Kidney (tissue), 22 donors: ENCODE measurements at places on chromosomes 6 and 20.

DNA sequence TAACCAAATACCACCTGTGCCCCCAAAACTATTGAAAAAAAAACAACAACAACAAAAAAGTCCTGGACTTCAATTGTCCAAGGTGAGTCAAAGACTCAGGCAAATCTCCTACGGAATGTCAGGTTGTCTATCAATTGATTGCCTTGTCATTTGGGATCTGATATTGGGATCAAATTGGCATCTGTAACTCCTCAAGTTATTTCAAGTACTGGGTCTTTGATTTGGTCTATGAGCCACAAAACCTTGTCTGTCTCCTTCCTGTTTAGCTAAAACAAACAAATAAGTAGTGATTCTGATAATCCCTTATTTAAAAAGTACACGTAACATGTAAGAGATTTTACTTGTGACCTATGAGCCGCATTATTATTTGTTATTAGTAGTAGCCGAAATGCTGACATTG lies 231.6 kb upstream of the ZNF217 start:
- H3K27me3 ChIP-seq, result no peaks in the 10 kb centered on the region
- no peak overlapping the region for H3K4me3 ChIP-seq
- peaks cover 9% of the 10 kb centered on the region for H3K4me1 ChIP-seq
- DNase-seq, result no peak
- H3K36me3 ChIP-seq, result no peaks in the 10 kb centered on the region

DNA sequence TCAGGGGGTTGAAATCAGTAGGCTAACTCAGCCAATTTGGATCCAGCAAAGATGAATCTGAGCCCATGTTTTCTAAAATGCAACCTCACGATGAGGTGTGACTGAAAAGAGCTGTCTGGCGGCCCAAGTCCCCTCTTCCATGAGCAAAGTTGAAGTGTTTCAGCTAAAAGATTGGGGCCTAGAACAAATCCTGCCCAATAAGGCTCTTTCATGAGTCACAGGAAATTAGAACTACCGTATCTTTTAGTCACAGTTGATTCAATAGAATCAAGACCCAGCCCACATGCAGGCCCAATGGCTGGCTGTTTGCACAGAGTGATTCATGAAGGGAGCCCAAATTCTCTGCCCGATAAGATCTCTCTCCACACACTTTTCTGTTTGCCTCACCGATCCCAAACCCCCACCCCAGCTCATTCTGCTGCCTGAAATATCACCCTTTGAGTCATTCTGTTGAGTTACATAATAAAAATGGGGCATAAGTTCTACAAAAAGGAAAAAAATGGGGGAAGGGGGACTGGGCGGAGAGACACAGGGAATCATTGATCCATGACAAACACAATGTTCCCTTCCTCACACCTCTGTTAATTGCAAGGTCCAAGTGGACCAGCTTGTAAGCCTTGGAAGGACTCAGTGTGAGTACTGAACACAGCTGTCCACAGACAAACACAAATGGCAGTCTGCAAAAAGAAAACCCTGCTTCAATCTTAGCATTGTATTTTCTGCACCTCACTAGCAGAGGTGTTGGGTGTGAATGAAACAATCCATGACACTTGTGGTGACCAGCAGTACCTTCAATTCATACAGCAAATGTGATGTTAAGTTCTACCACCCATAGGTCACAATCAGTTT lies 13.8 kb downstream of the FOXQ1 start:
- H3K27ac ChIP-seq, result no peak overlapping the region
- no peak overlapping the region for H3K4me3 ChIP-seq
- no peaks in the 10 kb centered on the region for H3K27me3 ChIP-seq
- no peaks in the 10 kb centered on the region for H3K36me3 ChIP-seq

GRCh38 chr6:157638779-157639178 lies 184.3 kb upstream of the SNX9 start:
- H3K4me3 ChIP-seq, result no peak overlapping the region
- no peaks in the 10 kb centered on the region for H3K27me3 ChIP-seq
- H3K27ac ChIP-seq, result no peak overlapping the region

DNA sequence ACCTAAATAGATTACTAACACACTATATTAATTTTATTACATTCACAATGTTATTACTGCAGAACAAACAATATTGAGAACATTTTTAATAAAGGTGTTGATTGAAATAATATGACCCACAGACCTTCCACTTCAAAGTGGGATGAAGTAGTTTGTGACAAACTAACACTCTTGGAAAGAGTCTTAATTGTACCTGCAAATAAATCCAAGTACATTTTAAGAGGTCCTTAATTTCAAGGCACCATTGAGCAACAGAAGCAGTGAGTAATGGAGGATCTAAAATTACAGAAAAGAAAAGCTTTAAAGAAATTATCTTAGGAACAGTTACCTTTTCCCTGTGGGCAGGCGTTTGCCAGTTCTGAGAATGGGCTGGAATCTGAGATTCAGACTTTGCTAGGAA lies 140.2 kb downstream of the MMUT start:
- no peaks in the 10 kb centered on the region for H3K36me3 ChIP-seq
- no peaks in the 10 kb centered on the region for H3K27me3 ChIP-seq
- DNase-seq, result no peak
- H3K4me1 ChIP-seq, result no peaks in the 10 kb centered on the region
- H3K27ac ChIP-seq, result no peak overlapping the region

DNA sequence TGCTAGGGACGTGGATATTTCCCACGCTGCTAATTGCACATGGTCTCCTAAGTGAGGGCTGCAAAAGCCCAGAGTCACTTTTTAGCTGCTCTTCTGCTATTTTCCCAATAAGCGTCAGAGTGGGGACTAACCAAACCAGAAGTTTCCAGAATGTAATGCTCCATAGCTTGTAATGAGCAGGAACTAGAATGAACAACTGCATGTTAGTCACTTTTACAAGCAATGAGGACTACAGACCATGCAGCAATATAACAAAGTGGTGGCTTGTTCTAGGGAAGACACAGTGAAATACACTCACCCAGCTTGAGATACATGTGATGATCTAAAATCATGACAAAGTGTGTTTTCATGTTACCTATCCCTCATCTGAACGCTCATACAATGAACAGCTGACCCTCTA lies 314.1 kb upstream of the SGK1 start:
- H3K36me3 ChIP-seq, result no peaks in the 10 kb centered on the region
- DNase-seq, result no peak
- H3K27me3 ChIP-seq, result no peaks in the 10 kb centered on the region
- H3K4me1 ChIP-seq, result no peaks in the 10 kb centered on the region
- H3K27ac ChIP-seq, result no peak overlapping the region

DNA sequence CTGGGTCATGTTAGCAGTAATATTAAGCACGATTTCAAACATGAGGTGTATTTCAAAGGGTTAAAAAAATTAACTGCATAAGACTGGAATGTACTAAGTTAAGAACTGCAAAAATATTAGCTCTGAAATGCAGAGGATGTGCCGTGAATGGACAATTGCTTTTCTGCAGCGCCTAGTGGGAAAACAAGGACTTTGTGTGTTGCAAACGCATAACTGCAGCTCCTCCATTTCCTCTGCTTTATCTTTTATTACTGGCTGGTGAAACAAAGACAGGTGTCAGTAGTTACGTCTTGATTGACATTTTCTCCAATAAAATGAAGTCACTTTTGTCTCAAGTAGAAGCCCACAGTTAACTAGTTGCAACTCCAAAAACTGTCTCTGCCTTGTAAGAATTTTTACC lies 1.7 kb downstream of the PDE7B start:
- H3K4me1 ChIP-seq, result peaks cover 9% of the 10 kb centered on the region
- H3K36me3 ChIP-seq, result no peaks in the 10 kb centered on the region
- peak overlapping the region; percentile 13 for H3K4me3 ChIP-seq
- DNase-seq, result no peak
- H3K27me3 ChIP-seq, result no peaks in the 10 kb centered on the region

DNA sequence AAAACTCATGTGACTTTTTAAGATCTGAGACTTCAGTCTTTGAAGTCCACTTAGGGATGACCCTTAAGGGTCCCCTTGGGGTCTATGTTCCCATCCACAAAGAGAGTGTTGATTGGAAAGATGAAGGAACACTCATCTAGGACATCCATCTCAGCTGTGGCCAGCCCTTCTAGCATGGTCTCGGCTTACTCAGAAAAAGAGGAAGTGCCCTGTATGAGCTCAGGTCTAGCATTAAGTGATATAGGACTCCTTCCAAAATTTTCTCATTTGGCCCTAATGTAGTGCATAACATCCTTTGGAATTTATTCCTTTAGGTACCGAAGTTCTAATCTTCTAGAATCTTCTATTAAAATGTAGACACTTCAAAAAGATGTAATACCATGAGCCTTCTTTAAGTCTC lies 77.4 kb downstream of the NDUFAF5 start:
- no peaks in the 10 kb centered on the region for H3K36me3 ChIP-seq
- no peak for DNase-seq

DNA sequence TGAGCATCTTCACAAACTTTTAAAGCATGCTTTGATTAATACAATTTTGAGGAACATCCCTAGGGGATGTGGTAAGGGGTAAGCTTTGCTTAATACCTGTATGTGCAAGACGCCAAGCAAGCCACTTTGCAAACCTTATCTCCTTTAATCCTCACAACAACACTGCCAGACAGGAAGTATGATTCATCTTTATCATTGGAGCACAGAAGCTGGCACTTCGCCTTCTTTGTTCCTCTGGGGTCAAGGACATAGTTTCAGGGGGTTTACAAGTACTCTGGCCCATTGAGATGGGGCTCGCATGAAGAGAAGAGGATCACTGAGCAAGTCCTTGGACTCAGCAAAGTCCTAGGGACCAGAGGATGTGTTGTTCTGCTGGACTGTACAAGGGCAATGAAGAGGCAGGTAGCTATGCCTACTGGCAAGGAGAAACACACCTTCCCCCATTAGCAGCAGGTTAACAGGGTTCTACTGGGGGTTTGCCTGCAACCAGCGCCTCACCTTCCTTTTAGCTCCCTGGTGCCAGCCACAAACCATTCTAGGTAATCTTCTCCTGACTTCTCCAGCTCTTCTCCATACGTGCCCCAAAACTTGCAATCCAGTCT lies 8.8 kb downstream of the TMEM244 start:
- no peaks in the 10 kb centered on the region for H3K4me1 ChIP-seq
- DNase-seq, result no peak
- H3K4me3 ChIP-seq, result no peak overlapping the region
- H3K27ac ChIP-seq, result no peak overlapping the region
- no peaks in the 10 kb centered on the region for H3K27me3 ChIP-seq

DNA sequence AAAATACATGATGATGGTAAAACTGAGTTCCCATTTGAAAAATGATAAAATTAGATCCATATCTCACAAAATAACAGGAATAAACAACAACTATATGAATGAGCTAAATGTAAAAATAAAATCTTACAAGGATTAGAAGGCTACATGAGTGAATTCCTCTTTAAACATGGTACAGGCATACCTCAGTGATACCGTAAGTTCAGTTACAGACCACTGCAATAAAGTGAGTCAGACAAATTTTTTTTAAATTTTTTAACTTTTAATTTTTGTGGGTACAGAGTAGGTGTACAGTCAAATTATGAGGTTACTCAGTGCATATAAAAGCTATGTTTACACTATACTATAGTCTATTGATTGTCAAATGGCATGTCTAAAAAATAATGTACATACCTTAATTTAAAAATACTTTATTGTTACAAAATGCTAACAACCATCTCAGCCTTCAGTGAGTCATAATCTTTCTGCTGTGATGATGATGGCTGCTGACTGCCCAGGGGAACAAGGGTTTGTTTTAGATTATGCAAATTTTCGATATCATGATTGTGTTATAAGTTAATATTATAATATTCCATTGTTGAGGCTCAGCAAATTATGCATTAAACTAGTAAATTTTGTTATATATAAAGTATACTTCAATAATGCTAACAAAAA lies 222.8 kb upstream of the RUNX2 start:
- no peak overlapping the region for H3K27ac ChIP-seq
- H3K36me3 ChIP-seq, result no peaks in the 10 kb centered on the region
- no peaks in the 10 kb centered on the region for H3K27me3 ChIP-seq
- H3K4me1 ChIP-seq, result no peaks in the 10 kb centered on the region

GRCh38 chr20:61975407-61976129 lies 90.1 kb downstream of the TAF4 start:
- peaks cover 32% of the 10 kb centered on the region for H3K36me3 ChIP-seq
- DNase-seq, result peak; percentile 18
- H3K4me3 ChIP-seq, result no peak overlapping the region
- no peak overlapping the region for H3K27ac ChIP-seq
- no peaks in the 10 kb centered on the region for H3K4me1 ChIP-seq

GRCh38 chr6:89501222-89501621 lies 68.3 kb downstream of the ANKRD6 start:
- H3K36me3 ChIP-seq, result no peaks in the 10 kb centered on the region
- no peaks in the 10 kb centered on the region for H3K27me3 ChIP-seq
- H3K27ac ChIP-seq, result no peak overlapping the region
- no peak for DNase-seq
- H3K4me3 ChIP-seq, result no peak overlapping the region

DNA sequence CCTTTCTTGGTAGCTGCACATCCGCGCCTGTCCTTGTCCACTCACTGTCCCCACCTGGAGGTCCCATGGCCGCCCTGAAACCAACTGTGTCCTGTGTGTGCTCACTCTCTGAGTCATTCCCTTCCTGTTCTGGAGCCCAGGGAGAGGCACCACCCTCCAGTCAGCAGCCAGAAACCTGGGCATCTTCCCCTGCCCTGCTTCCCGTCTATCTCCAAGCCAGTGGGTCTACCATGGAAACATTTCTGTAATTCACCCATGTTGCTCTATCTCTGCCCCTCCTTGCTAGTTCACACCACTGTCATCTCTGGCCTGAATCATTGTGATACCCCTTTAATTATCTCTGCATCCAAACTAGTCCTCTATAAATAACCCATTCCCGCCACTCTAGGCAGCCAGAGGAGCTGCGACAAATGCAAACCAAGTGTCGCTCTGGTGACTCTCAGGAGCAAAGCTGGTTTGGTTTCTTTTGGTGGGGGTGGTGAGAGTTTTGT lies 28.8 kb upstream of the SYNJ2 start:
- H3K27ac ChIP-seq, result no peak overlapping the region
- no peak overlapping the region for H3K4me3 ChIP-seq
- no peaks in the 10 kb centered on the region for H3K4me1 ChIP-seq
- no peaks in the 10 kb centered on the region for H3K27me3 ChIP-seq

DNA sequence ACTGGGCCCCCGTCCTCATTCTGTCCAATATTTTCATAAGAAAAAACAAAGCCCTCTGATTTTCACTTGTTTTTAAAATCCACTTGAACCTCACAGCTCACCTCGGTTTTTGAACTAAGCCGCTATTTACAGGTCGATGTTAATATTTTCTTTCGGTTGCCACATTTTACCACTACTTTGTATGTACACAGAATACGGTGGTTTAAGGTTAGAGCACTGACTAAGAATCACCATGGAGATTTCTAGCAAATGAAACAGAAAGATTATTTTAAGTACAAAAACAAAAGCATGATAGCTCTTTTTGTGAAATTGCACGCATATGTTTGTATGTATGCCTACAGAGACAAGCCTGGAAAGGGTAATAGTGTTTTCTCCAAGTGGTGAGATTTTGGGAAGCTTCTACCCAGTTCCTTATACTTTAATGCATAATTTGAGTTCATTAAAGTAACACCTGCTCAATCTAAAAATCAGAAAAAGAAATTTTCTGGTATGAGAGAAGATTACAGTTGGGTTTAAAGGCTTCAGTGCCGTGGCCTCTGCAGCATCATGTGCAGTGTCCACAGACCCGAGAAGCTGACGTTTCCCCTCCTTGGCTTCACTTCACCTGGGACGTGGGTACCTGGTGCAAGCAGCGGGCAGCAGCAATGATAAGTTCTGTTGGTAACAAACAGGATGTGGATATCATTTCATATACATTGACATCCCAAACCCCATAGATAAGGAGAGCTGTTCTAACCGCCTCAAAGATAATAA lies 144.0 kb downstream of the UST start:
- H3K4me3 ChIP-seq, result no peak overlapping the region
- no peak overlapping the region for H3K27ac ChIP-seq
- no peaks in the 10 kb centered on the region for H3K4me1 ChIP-seq
- no peak for DNase-seq
- no peaks in the 10 kb centered on the region for H3K36me3 ChIP-seq
